ENCODE measurements at places on chromosomes 6 and 20. TPM values are rescaled to one million over a fixed set of nuclear protein-coding genes. Genes with fewer than 3 reads are reported as not detected.
A peak's percentile ranks its signal among the peaks of the same experiment; 100 is the strongest.

- no peak overlapping the region for H3K27ac ChIP-seq
- H3K36me3 ChIP-seq: peaks cover 29% of the 10 kb centered on the region
- H3K27me3 ChIP-seq: no peaks in the 10 kb centered on the region
- no peak overlapping the region for H3K4me3 ChIP-seq
- H3K4me1 ChIP-seq: no peaks in the 10 kb centered on the region
These were observed 45.4 kb downstream of the CEP162 start for GRCh38 chr6:84182001-84182400.

Gene MYBL2
- total RNA-seq: not detected

Gene SLC22A1
- 0.58 TPM for total RNA-seq

Gene SERINC1
- total RNA-seq: 393 TPM

DNA sequence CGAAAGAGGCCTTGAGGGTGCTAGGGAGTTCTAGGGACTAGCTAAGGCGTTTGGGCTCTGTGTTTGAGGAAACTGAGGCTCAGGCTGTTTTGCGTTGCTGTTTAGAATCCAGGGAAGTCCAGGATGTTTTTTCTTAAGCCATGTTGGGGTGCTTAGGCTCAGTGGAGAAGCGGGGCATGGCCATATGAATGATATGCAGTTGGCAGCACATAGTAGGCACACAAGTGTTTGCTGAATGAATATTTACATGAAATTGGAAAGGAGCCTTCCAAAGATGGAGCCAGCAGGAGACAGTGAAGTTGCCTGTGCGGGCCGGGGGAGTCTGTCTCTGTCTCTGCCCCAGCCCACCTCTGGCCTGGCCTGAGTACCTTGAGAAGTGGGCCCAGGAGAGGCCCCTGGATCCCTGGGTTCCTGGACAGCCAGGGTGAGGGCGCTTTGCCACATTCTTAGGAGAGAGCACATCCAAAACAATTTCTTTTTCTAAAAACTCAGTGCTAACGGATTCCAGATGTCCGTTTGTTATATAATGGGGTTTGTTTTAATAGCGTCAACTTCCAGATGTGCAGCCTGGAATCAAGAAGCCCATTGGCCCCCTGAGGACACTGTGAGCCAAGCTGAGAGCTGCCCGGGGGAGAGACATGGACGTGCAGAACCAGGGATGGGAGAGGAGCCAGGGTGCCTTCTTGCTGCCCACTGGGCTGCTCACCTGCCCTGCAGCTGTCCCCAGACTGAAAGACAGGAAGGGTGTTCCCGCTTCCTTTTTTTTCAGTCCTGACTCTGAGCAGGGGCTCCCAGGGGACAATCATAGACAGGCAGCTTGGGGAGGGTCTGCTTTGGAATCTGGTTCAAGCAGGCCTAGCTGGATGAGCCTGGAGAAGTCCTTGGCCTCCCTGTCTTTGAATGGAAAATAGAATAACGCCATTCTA, 20.1 kb upstream of the EMILIN3 start:
- peak; percentile 50 for ATAC-seq
- H3K27me3 ChIP-seq: no peaks in the 10 kb centered on the region
- H3K4me3 ChIP-seq: no peak overlapping the region
- H3K4me1 ChIP-seq: no peaks in the 10 kb centered on the region

GRCh38 chr20:2109425-2110210, 8.0 kb downstream of the STK35 start:
- peak; percentile 53 for ATAC-seq
- H3K36me3 ChIP-seq: no peaks in the 10 kb centered on the region
- peak overlapping the region; percentile 69 for H3K27ac ChIP-seq
- H3K27me3 ChIP-seq: no peaks in the 10 kb centered on the region
- no peak overlapping the region for H3K4me3 ChIP-seq
- peaks cover 100% of the 10 kb centered on the region for H3K4me1 ChIP-seq

Gene THBD
- total RNA-seq: 42.6 TPM

GRCh38 chr20:8808202-8808535, 260.7 kb upstream of the PLCB4 start:
- H3K4me1 ChIP-seq: peaks cover 11% of the 10 kb centered on the region
- H3K27ac ChIP-seq: no peak overlapping the region
- H3K4me3 ChIP-seq: no peak overlapping the region
- no peak for ATAC-seq
- H3K36me3 ChIP-seq: no peaks in the 10 kb centered on the region
- H3K27me3 ChIP-seq: no peaks in the 10 kb centered on the region

DNA sequence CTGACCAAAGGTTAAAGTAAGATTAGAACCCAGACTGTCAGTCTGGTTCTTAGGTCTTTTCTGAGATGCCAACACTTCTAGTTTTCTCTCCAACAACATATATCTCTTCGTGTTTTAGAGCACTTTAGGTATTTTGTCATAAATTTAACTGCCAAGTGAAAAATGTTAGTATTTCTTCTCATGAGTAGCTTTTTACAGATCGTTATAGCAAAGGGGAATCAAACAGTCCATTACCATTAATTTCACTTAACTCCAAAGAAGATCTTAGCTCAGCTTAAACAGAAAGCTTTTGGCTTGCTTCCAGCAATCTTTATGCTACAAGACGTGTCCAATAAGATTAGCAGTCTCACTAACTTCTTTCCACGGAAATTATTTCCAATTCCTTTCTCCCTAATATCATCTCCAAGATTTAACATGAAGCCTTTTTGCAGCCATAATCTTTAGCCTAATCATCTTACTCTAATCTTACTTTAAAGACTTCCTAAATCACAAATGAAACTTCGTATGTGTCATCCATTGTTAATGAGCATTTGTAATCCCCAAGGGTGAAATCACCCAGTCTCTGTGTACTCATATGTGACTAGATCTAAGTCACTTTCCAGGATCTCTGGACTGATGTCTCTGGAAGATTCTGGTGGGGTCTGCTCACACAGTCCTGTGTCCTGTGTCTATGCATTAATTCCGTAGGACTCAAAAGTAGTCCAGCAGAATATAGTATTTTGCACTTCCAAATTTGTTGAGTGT, 38.7 kb downstream of the MOXD1 start:
- no peak overlapping the region for H3K4me3 ChIP-seq
- H3K27ac ChIP-seq: no peak overlapping the region
- no peaks in the 10 kb centered on the region for H3K27me3 ChIP-seq
- H3K4me1 ChIP-seq: no peaks in the 10 kb centered on the region
- ATAC-seq: no peak

- no peaks in the 10 kb centered on the region for H3K27me3 ChIP-seq
- H3K4me1 ChIP-seq: no peaks in the 10 kb centered on the region
- ATAC-seq: no peak
- H3K27ac ChIP-seq: no peak overlapping the region
These were observed 464.2 kb downstream of the COL12A1 start for GRCh38 chr6:74741646-74742045.

Gene STMND1
- total RNA-seq: not detected

- H3K36me3 ChIP-seq: no peaks in the 10 kb centered on the region
- peaks cover 4% of the 10 kb centered on the region for H3K4me1 ChIP-seq
- H3K4me3 ChIP-seq: no peak overlapping the region
- H3K27ac ChIP-seq: no peak overlapping the region
- H3K27me3 ChIP-seq: no peaks in the 10 kb centered on the region
These were observed 42.4 kb upstream of the ADGRF4 start for GRCh38 chr6:47655719-47656595.

Gene GINS1
- total RNA-seq: 1.2 TPM

Gene SPAG4
- 2.6 TPM for total RNA-seq

Gene GJE1
- not detected for total RNA-seq

DNA sequence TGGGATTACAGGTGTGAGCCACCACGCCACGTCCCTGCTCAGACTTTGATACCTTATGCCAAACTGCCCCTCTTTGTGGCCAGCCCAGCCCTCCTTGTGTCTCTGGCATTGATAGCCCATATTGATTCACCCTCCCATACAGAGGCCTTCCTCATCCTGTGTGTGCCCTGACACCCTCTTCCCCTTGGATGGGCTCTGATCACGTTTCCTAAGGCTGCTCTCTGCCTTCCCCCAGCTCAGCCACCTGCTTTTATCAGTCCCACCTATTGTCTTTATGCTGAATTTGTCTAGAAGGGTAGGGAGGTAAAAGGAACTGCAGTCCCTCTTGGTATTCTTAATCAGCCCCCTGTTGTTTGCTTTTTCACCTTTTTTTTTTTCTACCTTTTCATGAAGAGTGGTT, 95.9 kb downstream of the CDKAL1 start:
- no peaks in the 10 kb centered on the region for H3K27me3 ChIP-seq
- H3K4me3 ChIP-seq: no peak overlapping the region
- no peak overlapping the region for H3K27ac ChIP-seq
- H3K36me3 ChIP-seq: no peaks in the 10 kb centered on the region

Gene SMLR1
- total RNA-seq: not detected

Gene TREM2
- 1.7 TPM for total RNA-seq

DNA sequence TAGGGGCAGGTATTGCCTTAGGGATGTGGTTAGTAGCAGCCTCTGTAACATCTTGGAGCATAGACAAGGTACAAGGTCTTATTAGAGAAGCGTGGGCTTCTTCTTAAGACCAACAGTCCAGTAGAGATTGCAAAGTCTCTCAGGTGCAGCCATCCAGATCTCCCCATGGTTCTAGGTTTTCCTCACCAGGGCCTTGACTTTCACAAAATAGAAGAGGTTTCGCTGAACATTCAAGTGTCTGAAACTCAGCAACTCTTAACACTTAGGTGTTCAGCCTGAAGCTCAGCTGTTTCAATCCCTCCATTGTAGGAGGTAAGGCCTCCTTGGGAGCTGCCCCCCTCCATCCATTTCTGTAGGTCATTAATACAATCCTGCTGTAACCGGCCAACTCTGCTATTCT, 44.4 kb downstream of the GOPC start:
- H3K4me3 ChIP-seq: no peak overlapping the region
- H3K4me1 ChIP-seq: peaks cover 7% of the 10 kb centered on the region
- ATAC-seq: no peak

GRCh38 chr6:44285552-44286284, 15.5 kb downstream of the TMEM151B start:
- ATAC-seq: no peak
- no peaks in the 10 kb centered on the region for H3K36me3 ChIP-seq
- no peak overlapping the region for H3K4me3 ChIP-seq
- no peak overlapping the region for H3K27ac ChIP-seq
- peaks cover 82% of the 10 kb centered on the region for H3K27me3 ChIP-seq

Gene PGC
- not detected for total RNA-seq

- H3K4me3 ChIP-seq: no peak overlapping the region
- H3K4me1 ChIP-seq: no peaks in the 10 kb centered on the region
- H3K36me3 ChIP-seq: no peaks in the 10 kb centered on the region
- no peak overlapping the region for H3K27ac ChIP-seq
These were observed 33.3 kb downstream of the ZNF341 start for GRCh38 chr20:33765099-33765498.

- no peak overlapping the region for H3K27ac ChIP-seq
- H3K36me3 ChIP-seq: no peaks in the 10 kb centered on the region
- H3K4me1 ChIP-seq: peaks cover 19% of the 10 kb centered on the region
- no peaks in the 10 kb centered on the region for H3K27me3 ChIP-seq
These were observed 9.4 kb upstream of the FRMD1 start for GRCh38 chr6:168088161-168089053.

GRCh38 chr6:123625696-123626095, 11.1 kb downstream of the TRDN start:
- H3K36me3 ChIP-seq: no peaks in the 10 kb centered on the region
- H3K4me1 ChIP-seq: no peaks in the 10 kb centered on the region
- ATAC-seq: no peak
- H3K4me3 ChIP-seq: no peak overlapping the region

DNA sequence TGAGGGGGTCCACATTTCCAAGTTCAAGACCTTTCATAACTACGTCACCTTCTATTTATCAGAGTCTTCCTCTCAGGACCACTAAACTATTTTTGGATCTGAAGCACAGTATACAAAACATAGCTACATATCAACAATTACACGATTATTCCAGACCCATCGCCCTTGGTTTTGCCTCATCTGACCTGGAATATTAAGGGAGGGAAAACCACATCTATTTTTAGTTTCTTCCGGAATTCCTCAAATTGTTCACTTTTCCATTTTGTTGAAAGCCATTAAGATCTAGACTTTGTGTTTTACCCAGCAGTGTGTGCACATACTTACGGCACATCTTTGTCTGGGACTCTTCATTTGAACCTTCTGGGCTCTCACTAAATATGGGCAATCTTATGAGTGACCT, 12.0 kb upstream of the ADGRF5 start:
- H3K36me3 ChIP-seq: no peaks in the 10 kb centered on the region
- H3K4me1 ChIP-seq: no peaks in the 10 kb centered on the region
- H3K4me3 ChIP-seq: no peak overlapping the region
- no peaks in the 10 kb centered on the region for H3K27me3 ChIP-seq
- no peak overlapping the region for H3K27ac ChIP-seq
- no peak for ATAC-seq

Gene CPXM1
- total RNA-seq: 1.9 TPM

GRCh38 chr6:162778603-162779002, 50.8 kb downstream of the PACRG start:
- ATAC-seq: no peak
- H3K27ac ChIP-seq: no peak overlapping the region
- H3K4me3 ChIP-seq: no peak overlapping the region
- H3K27me3 ChIP-seq: no peaks in the 10 kb centered on the region
- H3K36me3 ChIP-seq: no peaks in the 10 kb centered on the region
- no peaks in the 10 kb centered on the region for H3K4me1 ChIP-seq

DNA sequence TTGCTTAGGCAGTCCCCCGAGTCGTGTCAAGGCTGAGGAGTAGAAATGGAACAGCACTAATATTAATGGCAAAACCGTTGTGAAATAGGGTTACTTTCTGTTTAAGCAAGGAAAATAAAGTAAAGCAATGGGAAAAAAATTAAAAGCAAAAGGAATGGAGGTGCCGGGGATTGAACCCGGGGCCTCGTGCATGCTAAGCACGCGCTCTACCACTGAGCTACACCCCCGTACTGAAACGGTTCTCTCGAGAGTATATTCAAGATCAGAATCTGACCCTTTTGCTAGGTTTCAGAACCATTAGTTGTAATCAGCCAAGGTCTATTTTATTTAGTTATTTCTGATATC, 85.5 kb downstream of the TRIM27 start:
- peaks cover 23% of the 10 kb centered on the region for H3K4me1 ChIP-seq
- H3K36me3 ChIP-seq: no peaks in the 10 kb centered on the region
- H3K4me3 ChIP-seq: peak overlapping the region; percentile 93
- peak; percentile 78 for ATAC-seq

- H3K27me3 ChIP-seq: no peaks in the 10 kb centered on the region
- H3K4me3 ChIP-seq: no peak overlapping the region
These were observed 348.3 kb downstream of the FRK start for GRCh38 chr6:115712291-115712961.

Gene SHLD1
- 3.3 TPM for total RNA-seq

DNA sequence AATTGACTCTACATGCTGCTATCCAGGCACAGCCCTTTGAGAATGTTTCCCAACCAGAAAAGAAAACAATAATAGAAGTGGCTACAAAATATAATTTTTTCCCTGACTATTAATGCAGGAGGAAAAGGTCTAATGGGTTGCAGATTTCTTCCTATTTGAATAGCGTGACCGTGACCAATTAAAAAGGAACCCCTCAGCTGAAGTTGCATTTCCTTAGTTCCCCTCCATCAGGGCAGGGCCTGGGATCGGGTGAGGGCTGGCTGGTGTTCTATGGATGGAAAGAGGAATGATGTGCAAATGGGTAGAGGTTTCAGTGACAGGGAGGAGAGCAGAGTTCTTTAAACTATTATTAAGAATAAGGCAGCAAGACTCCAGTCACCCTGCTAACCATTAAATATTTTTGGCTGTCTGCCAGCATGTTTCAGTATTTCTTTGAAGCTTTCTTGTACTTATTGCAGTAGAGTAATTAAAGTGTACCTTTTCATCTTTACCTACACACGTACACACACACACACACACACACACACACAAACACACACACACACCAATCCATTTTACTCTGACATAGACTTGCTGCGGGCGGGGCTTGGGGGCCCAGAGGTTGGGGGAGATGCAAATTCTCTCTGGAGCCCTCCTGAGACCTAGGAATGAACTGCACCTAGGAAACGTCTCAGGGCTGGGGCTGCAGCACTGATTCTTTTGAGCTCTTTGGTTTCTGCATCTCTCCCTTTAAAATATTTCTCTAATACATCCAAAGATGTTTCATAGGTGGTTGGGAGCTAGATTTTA, 154.8 kb upstream of the SLC35B3 start:
- ATAC-seq: no peak
- H3K4me1 ChIP-seq: no peaks in the 10 kb centered on the region
- H3K4me3 ChIP-seq: no peak overlapping the region
- H3K36me3 ChIP-seq: no peaks in the 10 kb centered on the region
- no peak overlapping the region for H3K27ac ChIP-seq

Measured in gastroesophageal sphincter (tissue), 4 donors.